ENCODE measurements at places on chromosomes 2 and 18. TPM values are rescaled to one million over a fixed set of nuclear protein-coding genes. Genes with fewer than 3 reads are reported as not detected.

Gene UGT1A5
- total RNA-seq, result not detected

Gene SCN1A
- 18.6 TPM for total RNA-seq

Gene GKN2
- 103 TPM for total RNA-seq

Gene ANKRD30BL
- total RNA-seq, result 3.8 TPM

Gene GYPC
- total RNA-seq, result 93.6 TPM

Gene OBSL1
- total RNA-seq, result 69.6 TPM

DNA sequence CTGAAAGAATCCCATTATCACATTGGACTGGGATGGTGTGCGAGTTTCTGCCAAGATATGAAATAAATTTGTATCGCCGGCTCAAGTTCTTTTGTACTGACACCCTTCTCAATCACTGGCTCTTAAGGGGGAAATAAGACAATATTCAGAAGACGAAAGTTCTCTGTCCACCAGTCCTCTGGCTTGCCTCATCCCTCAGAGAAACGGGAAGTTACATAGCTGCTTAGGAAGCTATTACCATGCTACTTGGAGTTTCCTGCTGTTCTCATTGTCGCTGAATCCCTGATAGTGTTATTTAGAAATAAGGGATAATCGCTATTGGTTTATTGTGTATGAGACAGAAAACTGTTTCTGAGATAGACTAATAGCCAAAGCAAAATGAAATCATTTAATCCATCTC lies 205.0 kb upstream of the ZNF521 start:
- no peak overlapping the region for H3K4me3 ChIP-seq
- H3K4me1 ChIP-seq, result no peaks in the 10 kb centered on the region
- no peaks in the 10 kb centered on the region for H3K27me3 ChIP-seq

DNA sequence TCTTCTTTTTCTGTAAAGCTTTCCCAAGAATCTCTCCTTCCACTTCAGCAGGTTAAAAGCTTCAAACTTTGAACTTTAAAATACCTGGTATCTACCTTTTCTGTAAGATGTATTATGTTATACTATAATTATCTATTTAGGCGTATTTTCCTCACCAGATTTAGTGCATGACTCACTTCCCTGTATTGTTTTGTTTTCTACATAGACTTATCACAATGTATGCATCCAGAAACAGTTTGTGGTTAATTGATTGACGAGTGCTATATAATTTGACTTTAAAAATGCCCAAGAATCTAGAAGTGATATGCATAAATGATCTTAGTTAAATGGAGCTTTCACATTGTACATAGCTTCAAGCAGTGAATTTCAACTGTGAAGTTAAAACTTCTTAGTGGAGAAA lies 473.9 kb upstream of the CDH2 start:
- no peaks in the 10 kb centered on the region for H3K4me1 ChIP-seq
- DNase-seq, result no peak
- H3K27me3 ChIP-seq, result no peaks in the 10 kb centered on the region
- no peak overlapping the region for H3K27ac ChIP-seq

DNA sequence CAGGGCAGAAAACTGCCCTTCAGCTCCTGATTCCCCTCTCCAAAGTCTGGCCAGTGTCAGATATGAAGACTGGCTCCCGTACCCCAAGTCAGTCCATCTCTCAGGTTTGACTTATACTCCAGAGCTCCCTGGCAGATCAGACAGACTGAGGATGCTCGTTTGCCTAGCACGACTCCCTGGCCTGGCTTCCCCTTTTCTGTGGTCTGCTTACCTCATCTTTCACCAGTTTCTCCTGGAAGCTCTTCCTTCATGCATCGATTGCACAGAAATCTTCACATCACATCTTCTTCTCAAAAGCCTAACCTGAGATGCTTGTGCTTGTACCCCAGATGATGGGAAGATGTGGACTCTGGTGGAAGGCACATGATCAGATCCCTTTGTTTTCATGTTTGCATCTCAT lies 387.9 kb upstream of the POU3F3 start:
- no peaks in the 10 kb centered on the region for H3K36me3 ChIP-seq
- no peak overlapping the region for H3K4me3 ChIP-seq
- H3K4me1 ChIP-seq, result no peaks in the 10 kb centered on the region
- no peak overlapping the region for H3K27ac ChIP-seq

DNA sequence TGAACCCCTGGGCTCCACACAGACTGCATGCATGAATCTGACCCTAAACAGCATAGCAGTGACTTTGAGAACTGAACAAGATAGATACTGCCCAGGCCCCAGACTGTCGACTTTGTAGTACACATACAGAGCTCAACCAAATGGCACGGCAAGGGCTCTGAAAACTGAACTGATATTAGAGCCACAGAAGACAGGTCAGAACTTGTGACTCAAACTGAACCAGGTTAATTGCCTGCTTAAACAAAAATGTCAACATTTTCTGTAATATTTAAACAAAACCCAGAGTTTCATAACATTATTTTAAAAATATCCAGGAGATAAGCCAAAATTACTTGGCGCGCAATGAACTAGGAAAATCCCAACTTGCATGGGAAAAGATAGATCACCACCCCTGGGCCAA lies 260.3 kb downstream of the TPGS2 start:
- no peaks in the 10 kb centered on the region for H3K27me3 ChIP-seq
- H3K36me3 ChIP-seq, result no peaks in the 10 kb centered on the region
- H3K4me3 ChIP-seq, result no peak overlapping the region
- DNase-seq, result no peak
- no peaks in the 10 kb centered on the region for H3K4me1 ChIP-seq
- peak overlapping the region; percentile 1 for H3K27ac ChIP-seq

GRCh38 chr18:35096677-35097011 lies 55.4 kb downstream of the MAPRE2 start:
- no peak overlapping the region for H3K4me3 ChIP-seq
- H3K4me1 ChIP-seq, result no peaks in the 10 kb centered on the region
- no peaks in the 10 kb centered on the region for H3K27me3 ChIP-seq
- DNase-seq, result no peak

GRCh38 chr2:169173876-169174275 lies 104.5 kb downstream of the DHRS9 start:
- H3K4me1 ChIP-seq, result no peaks in the 10 kb centered on the region
- DNase-seq, result peak; percentile 13
- no peak overlapping the region for H3K27ac ChIP-seq

DNA sequence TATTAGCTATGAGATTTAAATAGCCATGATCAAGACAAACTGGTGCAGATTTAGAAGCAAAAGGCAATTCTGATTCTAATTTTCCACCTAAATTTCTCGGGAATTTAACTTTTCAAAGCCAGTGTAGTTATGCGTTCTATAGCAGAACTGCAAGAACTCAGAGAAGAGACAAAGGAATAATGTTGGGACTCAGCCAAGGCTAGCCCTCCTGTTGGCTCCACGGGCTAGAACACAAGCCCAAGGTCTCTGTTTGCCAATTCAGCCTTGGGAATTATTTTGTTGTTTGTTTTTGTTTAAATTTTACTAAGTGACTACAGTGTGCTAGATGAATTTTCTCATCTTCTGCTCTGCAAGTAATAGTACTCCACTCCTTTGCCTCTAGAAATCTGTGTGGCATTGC lies 121.2 kb downstream of the CACNB4 start:
- no peak for DNase-seq
- H3K4me3 ChIP-seq, result no peak overlapping the region

DNA sequence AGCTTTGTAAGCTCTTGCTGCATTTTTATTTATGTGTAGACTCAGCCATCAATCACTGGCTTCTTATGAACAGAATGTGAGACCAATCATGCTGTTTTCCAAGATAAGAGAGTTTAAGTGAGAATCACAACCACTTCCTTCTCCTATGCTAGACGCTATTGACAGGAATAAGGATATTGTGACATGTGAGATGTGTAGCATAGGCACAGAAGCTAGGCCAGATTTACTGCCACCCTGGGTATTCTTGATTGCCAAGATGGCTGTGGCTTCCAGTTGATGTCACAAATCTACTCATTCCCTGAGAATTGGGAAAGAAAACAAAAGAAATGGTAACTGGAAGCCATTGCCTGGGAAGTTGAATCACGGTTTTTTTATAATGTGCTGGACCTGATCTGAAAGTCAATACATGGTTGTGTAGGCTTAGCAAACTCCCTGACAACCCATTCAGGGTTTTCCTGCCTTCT lies 49.9 kb downstream of the RAB27B start:
- H3K36me3 ChIP-seq, result no peaks in the 10 kb centered on the region
- H3K27ac ChIP-seq, result no peak overlapping the region
- H3K27me3 ChIP-seq, result no peaks in the 10 kb centered on the region
- no peak overlapping the region for H3K4me3 ChIP-seq

DNA sequence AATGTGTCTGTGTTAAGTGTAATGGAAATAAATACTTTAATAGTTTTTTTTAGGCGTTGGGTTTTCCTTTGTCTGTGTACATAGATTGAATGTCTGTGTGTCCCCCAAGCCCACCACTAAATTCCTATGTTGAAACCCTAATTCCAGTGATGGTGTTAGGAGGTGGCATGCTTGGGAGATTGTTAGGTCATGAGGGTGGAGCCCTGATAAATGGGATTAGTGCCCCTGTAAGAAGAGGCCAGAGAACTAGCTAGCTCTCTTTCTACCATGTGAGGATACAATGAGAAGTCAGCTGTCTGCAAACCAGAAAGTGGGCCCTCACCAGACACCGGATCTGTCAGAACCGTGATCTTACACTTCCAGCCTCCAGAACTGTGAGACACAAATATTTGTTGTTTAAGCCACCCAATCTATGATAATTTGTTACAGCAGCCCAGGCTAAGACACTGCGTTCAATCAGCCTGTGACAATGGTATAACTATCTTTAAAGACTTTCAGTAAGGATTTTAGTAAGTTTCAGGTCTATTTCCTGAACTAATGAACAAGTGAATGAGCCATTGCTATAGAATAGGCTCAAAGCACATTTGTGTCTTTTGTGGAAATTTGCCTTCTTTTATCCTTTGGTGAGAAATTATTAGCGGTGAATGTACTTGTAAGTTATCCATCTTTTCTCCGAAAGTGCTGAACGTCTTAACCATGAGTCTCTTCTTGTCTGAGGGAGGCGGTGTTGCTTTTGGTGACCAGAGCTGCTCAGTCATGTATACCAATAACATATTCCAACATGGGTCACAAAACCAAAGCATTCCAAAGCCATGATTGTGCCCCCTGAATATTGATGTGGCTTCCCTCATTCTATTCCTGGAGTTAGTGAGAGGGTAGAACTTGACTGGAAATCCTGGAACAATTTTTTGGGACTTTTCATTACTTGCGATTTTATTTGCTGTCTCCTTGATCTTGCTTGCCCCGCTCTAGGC lies 29.6 kb upstream of the IL1R1 start:
- H3K27me3 ChIP-seq, result no peaks in the 10 kb centered on the region
- H3K36me3 ChIP-seq, result no peaks in the 10 kb centered on the region

- no peak for DNase-seq
- H3K27ac ChIP-seq, result no peak overlapping the region
- no peaks in the 10 kb centered on the region for H3K36me3 ChIP-seq
- no peaks in the 10 kb centered on the region for H3K27me3 ChIP-seq
- no peaks in the 10 kb centered on the region for H3K4me1 ChIP-seq
Observed at GRCh38 chr2:238884812-238885408, 37.0 kb downstream of the TWIST2 start.

DNA sequence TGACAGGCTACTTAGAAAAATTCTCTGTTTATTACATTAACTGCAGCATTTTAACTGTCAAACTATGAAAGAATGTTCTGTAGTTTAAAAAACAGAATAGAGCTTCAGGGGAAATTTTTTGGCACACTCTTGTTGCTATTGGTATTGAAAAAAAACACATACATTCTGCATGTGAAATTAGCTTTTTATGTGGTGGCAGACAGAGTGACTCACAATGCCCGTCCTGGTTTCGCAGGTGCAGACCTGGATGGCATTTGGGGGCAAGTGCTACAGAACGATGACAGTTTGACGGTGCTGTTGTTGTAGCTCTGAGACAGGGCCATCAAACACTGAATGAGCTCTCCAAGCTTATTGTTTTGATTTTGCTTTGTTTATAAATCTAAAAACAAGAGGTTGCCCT lies 105.0 kb upstream of the MAP3K20 start:
- peaks cover 7% of the 10 kb centered on the region for H3K4me1 ChIP-seq
- no peak for DNase-seq
- no peaks in the 10 kb centered on the region for H3K36me3 ChIP-seq
- H3K27me3 ChIP-seq, result no peaks in the 10 kb centered on the region
- no peak overlapping the region for H3K4me3 ChIP-seq

GRCh38 chr2:140836826-140837225 lies 1294.0 kb downstream of the LRP1B start:
- no peak overlapping the region for H3K4me3 ChIP-seq
- no peak for DNase-seq
- no peaks in the 10 kb centered on the region for H3K36me3 ChIP-seq

- H3K36me3 ChIP-seq, result no peaks in the 10 kb centered on the region
- H3K4me3 ChIP-seq, result no peak overlapping the region
- no peak for DNase-seq
- no peaks in the 10 kb centered on the region for H3K27me3 ChIP-seq
Observed at GRCh38 chr2:235591921-235592320, 98.1 kb downstream of the AGAP1 start.

DNA sequence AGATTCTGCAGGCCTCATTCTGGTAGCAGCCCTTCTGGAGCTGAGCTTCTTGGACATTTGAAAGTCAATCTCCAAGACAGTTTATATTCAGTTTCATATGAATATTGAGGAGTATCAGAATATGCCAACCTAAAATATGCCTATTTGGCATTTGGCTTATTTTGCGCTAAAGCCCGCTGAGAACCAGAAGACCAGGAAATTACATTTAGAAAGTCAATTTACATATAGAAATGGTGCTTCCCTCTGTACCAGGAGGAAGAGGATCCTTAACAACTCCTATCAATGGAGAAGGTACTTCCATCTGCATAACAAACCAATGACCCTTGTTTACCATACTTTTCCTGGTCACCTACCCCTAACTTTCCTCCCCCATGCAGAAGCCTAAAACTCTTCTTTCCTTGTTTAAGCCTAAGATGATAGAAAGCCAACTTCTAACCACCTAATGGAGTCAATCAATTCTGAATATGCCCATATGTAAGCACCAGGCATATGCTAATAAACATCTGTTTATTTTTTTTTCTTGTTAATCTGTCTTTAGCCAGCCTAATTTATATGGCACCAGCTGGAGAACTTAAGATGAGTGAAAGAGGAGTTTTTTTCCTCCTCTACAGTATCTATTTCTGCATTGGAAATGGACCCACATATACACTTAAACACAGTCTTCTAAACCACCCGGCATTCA lies 57.0 kb upstream of the DYNC1I2 start:
- no peaks in the 10 kb centered on the region for H3K36me3 ChIP-seq
- H3K4me1 ChIP-seq, result no peaks in the 10 kb centered on the region
- no peak overlapping the region for H3K4me3 ChIP-seq
- DNase-seq, result no peak
- no peak overlapping the region for H3K27ac ChIP-seq

GRCh38 chr2:127179766-127180165 lies 40.3 kb downstream of the CYP27C1 start:
- DNase-seq, result no peak
- no peaks in the 10 kb centered on the region for H3K36me3 ChIP-seq
- H3K27ac ChIP-seq, result no peak overlapping the region
- no peak overlapping the region for H3K4me3 ChIP-seq

- H3K36me3 ChIP-seq, result no peaks in the 10 kb centered on the region
- H3K4me1 ChIP-seq, result no peaks in the 10 kb centered on the region
- H3K4me3 ChIP-seq, result no peak overlapping the region
- H3K27me3 ChIP-seq, result no peaks in the 10 kb centered on the region
- no peak overlapping the region for H3K27ac ChIP-seq
Observed at GRCh38 chr2:165450156-165450555, 19.3 kb upstream of the CSRNP3 start.
